G401 (cell line): ENCODE measurements at places on chromosomes 3 and 15.

GRCh38 chr15:59991834-59992233 lies 12.3 kb upstream of the FOXB1 start:
- no peak for DNase-seq

GRCh38 chr3:125375950-125376679 lies 990 bp upstream of the ZNF148 start:
- DNase-seq: no peak

- peak; percentile 19 for DNase-seq
These were observed 402.6 kb downstream of the OCA2 start for GRCh38 chr15:27696530-27696929.

GRCh38 chr3:127847236-127847720 lies 25.0 kb upstream of the MGLL start:
- DNase-seq: peak; percentile 25

- DNase-seq: no peak
These were observed 174.7 kb downstream of the THSD4 start for GRCh38 chr15:71290002-71290401.

DNA sequence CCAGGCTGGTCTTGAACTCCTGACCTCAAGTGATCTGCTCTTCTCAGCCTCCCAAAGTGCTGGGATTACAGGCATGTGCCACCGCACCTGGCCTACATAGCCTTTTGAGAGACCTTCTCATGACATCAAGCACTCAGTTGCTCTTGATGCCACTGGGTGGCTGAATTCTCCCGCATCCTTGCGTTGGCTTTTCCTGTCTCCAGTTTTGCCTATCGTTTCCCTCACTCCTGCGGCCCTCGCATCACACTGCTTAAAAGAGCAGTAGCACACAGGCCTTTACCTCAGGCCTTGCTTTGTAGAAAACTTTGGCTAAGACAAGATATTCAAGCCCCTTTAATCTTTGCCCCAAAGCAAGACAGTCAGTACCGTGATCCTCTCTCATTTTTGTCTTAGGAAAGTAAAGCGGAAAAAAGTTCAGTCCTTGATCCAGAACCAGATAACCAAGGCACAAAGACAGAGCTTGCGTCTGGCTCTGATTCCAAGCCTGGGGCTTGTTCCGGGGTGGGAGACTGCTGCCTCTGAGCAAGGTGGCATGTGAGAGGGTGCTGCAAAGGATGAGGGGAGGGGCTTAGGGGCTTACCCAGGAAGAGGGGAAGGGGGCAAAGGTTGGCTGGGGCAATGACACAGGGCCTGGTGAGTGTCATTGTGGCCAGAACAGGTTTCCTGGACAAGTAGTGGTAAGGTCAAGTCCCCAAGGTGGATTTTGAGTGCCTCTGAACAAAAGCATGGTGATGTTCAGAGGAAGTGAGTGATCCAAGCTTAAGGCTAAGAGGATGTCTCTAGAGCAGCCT lies 175.0 kb upstream of the TLE3 start:
- no peak for DNase-seq

- DNase-seq: no peak
These were observed 174.7 kb upstream of the CNTN3 start for GRCh38 chr3:74789111-74789510.

- no peak for DNase-seq
These were observed 719.6 kb downstream of the SQOR start for GRCh38 chr15:46354443-46354842.

- DNase-seq: no peak
These were observed 532.5 kb upstream of the KCNMB2 start for GRCh38 chr3:178003756-178004155.

DNA sequence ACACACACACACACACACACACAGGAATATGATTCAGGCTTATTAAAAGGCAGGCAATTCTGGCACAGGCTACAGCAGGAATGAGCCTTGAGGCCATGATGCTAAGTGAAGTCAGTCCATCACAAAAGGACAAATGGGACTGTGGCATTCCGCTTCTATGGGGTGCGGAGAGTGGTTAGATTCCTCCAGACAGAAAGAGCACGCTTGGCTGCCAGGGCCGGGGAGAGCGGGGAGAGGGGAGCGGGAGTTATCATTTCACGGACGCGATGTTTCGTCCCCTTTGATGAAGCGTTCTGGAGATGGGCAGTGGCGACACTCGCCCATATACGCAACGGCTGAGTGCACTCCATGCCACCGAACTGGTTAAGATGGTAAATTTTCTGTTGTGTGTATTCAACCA lies 58.5 kb upstream of the FAM174B start:
- DNase-seq: peak; percentile 61

- DNase-seq: no peak
These were observed 1.7 kb upstream of the GFM1 start for GRCh38 chr3:158642474-158643210.

DNA sequence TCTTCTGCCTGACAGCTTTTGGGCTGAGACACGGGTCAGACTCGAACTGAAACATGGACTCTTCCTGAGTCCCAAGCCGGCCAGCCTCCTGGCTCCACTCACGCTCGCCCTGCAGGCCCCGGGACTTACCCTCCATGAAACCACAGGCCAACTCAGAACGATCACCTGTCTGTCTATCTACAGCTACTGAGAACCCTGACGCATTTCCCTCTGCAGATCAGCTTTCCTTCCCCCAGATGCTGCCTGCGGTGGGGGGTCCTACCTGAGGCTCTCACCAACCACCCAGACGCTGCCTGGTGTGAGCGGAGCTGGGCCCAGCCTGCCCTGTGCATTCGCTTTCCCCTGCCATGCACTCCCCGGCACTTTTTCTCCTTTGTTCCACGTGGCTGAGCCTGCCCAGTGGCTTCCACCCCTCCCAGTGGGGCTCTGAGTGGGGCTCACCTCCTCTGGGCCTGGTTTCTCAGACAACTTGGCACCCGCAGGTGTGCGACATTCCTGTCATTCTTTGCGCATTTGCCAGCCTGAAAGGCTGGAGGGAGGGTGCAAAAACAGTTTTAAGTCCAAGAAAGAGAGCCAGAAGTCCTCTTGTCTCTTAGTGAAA lies 60.2 kb downstream of the PLXNA1 start:
- DNase-seq: no peak

GRCh38 chr3:177595530-177596188 lies 398.4 kb upstream of the TBL1XR1 start:
- DNase-seq: no peak

DNA sequence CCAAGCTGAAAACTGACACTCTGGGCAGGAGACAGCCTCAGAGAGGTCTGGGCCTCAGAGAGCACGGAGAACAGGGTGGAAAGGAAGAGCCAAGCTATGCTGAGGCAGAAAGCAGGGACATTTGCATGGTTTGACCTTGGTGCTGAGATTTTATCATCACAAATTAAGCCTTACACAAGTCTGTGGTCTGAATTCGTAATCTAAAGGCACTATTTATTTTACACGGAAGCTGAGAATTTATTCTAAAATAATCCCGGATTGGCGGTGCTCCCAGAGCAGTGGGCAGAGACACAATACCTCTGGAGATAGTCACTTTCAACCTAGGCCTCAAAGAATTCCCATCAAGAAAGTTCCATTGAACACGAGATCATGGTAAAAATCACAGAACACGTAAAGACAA lies 47.5 kb downstream of the CFAP92 start:
- DNase-seq: no peak

- no peak for DNase-seq
These were observed 342.4 kb upstream of the KCNMB2 start for GRCh38 chr3:178193846-178194245.

GRCh38 chr3:58597770-58598310 lies 20.6 kb upstream of the FAM107A start:
- no peak for DNase-seq

DNA sequence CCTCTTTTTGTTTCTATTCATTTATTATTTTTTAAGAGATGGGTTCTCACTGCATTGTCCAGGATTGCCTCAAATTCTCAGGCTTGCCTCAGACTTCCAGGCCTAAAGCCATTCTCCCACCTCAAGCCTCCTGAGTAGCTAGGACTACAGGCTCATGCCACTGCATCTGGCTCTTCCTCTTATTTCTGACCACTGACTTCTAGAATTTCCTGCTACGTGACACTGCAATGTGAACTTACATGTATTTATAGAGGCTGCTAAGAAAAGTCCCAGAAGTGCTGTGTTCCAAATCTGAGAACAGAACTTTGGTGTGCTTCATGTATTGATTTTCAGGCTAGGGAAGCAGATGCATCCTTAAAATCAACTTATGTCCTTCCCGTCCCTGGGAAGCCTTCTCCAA lies 407.4 kb downstream of the RSL24D1 start:
- DNase-seq: no peak

DNA sequence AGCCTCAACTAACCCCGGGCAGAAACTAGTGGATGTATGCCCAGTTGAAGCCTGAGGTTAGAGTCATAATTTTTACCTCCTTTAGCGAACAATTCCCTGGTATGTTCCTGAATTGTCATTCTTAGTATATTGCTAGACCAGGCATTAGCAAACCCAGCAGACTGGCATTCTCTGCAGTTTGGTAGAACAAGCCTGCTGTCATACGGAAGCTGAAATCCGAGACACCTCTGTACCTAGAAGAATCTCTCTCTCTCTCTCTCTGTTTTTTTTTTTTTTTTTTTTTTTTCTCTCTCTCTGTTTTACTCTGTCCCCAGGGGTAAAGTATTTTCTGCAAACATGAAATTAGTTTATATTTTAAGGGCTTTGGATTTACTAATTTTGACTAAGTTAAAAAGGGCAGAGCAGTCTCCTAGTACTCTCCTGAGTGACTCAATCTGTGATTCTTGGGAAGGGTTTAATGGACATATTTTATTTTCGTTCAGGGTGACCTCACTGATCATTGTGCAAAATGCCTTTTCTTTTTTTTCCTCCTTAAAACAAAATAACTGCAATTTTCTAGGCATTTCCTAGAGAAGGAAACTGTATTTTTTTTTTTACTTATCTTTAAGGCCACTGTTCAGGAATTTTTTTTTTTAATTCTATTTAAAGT lies 133.6 kb upstream of the ICE2 start:
- DNase-seq: no peak

DNA sequence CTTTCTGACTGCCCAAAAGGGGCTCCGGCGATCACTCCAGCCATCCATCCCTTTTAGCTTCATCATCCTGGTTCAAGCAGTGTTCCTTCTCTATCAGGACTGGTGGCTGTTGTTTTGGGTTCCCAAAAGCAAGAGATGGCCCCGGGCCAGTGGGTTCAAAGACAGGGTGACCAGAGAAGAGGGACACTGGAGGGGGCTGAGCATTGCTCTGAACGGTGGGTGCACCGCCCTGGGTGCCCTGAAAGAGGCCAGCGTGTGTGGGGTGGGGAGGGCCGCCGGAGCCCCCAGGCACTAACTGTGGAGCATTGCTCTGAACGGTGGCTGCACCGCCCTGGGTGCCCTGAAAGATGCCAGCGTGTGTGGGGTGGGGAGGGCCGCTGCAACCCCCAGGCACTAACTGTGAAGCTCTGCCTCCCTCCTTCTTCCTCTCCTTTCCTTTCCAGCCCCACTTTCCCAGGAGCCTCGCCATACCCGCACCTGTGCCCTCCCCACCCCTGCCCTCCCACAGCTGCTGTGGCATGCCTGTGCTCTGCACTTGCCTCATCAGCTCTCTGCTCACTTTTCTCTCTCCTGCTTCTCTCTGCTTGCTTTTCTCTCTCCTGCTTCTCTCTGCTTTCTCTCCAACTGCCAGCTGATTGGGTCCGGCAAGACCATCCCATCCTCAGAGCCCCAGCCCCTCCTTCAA lies 37.4 kb upstream of the OR4F6 start:
- no peak for DNase-seq

DNA sequence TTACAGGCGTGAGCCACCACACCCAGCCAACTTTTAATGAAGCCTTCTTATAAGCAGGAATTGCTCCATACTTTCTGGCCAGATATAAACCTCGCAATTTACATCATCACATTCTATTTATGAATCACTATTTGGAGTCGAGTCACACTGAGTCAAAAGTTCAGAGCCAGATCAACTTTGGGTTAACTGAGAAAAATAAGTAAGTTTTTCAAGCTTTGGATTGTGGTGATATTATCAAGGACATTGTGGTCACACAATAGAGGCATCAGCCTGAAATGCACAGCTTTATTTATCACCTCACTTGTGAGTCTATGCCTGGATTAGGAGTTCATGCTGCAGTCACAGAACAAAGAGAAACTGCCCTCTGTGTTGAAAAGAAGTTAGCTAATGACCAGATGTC lies 1163.5 kb downstream of the ROBO1 start:
- no peak for DNase-seq

DNA sequence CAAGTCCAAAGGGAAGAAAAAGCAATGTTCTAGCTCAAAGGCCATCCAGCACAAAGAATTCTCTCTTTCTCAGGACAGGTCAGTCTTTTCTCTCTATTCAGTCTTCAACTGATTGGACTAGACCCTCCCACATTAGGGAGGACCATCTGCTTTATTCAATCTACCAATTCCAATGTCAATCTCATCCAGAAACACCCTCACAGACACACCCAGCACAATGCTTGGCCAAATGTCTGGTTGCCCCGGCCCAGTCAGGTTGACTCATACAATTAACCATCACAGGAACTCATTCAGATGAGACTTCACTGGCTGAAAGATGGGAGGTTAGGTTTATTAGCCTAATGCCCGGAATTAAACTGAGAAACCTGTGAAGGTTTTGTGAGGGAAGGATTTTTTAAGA lies 32.4 kb downstream of the ACAN start:
- DNase-seq: no peak

DNA sequence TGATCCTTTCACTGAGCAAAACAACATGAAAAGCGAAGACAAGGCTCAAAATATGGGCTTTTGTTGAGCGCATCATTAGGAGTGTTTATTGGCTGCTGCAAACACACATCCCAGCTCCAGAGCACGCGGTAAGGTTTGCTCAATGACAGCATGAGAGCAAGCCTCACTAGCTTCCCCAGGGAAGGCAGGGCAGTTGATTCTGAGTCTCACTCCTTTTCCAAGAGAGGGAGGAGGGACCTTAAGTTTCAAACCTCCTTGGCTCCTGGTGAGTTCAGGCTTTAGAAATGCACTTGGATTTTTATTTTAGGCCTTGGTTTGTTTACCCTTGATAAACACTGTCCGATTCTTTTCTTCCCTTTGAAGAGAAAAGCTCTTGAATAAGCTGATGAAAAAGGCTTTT lies 69.1 kb upstream of the CACNA2D3 start:
- no peak for DNase-seq

- DNase-seq: no peak
These were observed 5.9 kb upstream of the TBC1D21 start for GRCh38 chr15:73867426-73867825.

GRCh38 chr15:72562386-72562785 lies 88.3 kb downstream of the ARIH1 start:
- DNase-seq: no peak
